ENCODE measurements at places on chromosomes 5 and 9.
A peak's percentile ranks its signal among the peaks of the same experiment; 100 is the strongest.

DNA sequence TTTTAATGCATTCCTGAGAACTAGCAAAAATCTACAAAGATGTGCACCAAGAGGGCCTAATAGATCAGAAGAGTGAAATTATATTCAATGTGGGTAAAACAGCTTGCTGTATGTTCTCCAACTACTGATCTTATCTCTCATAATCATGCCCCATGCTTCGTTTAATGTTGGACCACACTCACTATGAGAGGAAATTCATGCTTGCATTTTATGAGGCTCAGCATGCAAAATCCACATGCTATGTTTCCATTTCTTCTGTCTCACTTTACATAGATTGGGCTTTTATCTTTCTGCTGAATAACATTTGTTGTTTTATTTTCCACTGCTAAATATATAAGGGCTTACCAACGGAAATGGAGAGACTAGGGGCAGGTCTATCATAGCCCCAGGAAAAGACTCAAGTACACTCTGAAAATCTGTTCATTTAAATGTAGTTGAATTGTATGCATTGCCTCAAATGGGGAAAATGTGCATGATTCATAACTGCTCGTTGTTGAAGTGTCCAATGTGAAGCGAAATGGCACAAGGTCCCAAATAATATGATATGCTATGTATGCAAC lies 474.2 kb downstream of the EFNA5 start:
- no peak for DNase-seq

DNA sequence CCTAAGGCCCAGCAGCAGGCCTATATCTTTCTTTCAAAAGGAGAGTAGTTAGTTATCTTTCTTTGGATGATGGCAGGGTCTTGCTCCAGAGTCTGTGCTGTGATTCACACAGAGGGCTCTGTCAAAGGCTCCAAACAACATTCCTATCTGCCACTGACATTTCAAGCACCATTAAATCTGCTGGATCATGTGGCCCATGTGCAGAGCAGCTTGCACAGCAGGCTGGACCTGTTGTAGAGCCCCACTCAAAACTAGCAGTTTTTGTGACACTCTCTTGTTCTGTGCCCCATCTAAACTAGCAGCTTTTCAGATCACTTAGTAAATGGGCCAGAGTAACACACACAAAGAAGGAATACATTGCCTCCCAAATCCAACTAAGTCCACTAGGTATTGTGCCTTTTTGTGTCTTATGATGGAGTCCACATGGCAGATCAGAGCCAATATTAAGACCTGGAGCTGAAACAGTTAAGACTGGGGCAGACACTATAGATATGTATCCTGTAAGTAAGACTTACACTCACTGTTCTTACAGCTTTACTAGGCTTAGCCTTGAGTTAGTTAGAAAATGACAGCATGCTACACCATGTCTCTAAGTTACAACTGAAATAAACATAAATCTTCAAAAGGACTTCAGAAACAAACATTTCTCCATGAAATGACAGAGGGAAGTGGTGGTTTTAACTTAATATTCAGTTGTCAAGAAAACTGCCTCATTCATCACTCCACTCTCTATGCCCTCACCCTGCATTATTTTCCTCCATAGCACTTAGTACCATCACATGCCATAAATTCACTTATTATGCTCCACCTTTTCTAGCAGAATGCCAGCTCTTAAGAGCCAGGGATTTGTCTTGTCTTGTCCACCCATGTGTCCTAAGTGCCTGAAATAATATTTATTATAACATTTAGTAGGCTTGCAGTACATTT lies 400.9 kb downstream of the RAB3C start:
- DNase-seq: peak; percentile 26

DNA sequence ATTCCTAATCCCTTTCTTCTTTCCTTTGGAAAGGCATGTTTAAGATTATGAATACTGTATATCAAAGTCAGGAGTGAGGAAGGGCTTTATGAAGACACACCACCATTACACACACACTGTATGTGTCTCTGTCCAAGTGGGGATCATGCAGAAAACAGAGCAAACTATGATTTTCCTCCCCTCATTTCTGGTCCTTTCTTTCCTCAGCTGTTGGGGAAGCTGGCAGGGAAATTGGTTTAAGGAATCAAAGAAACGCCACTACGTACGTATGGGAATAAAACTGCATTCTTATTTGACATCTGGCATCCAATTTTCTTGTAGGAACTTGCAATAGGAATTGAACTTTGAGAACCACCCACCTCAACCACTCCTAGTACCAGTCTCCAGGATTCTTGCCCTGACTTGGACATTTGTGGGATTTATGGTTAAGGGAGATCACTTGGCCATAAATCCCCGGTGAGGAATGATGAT lies 125.8 kb downstream of the PDE4D start:
- DNase-seq: no peak

DNA sequence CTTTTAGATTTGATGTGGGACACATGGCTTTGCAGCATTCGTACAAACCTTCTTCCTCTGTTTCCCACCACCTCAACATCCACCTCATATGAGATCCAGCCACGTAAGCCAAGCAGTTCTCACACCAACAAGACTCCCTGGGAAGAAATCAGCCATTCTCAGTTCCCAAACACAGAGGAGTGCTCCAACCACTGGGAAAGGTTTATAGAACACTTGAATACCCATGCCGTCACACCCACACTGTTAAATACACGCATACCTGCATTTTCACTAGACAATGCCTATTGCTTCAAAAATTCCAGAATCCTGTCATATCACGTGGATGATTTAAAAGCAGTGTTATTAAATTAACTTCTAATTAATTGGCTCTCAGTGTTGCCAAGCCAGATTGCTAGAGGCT lies 347.3 kb downstream of the ENC1 start:
- no peak for DNase-seq

GRCh38 chr5:126433701-126434100 lies 10.5 kb downstream of the GRAMD2B start:
- DNase-seq: peak; percentile 89

GRCh38 chr5:138469540-138470321 lies 4.5 kb downstream of the EGR1 start:
- DNase-seq: peak; percentile 84

DNA sequence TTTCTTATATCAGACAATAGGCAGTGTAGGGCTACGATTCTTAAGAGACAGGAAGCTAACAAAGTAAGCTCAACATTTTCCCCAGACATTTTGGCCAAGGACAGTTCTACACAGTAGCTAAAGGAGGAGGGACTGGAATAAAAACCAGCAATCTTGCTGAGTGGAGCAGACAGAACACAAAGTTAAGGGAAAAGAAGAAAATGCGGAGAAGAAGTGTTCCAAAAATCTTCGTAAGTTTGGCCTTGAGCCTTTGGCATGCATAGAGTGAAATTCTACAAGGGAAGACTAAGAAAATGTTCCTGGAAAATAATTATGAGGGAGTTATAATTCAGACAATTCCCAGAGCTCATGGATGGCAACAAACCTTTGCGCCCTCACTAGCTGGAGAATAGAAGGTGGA lies 748.0 kb upstream of the CTNND2 start:
- no peak for DNase-seq

- no peak for DNase-seq
Measured at GRCh38 chr5:149770236-149770635, 40.1 kb downstream of the PPARGC1B start.

- peak; percentile 62 for DNase-seq
Measured at GRCh38 chr9:78786794-78787193, 489.9 kb downstream of the PSAT1 start.

DNA sequence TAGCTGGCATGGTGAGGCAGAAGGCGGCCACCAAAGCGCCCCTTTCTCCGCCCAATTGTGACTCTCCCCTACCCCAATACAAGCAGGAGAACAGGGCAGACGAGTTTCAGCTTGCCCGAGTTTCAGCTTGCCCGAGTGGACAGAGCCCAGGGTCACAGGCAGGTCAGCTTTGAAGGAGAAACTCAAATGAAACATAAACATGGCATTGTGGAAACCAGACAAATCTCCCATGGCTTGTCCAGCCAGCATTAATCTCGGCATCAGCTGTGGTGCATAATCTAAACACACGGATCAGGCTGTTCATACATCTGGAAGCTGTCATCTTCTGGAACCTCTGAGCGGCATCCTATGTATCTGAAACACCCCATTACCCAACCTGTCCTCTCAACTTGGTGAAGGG lies 16.9 kb downstream of the PTCH1 start:
- DNase-seq: no peak

- DNase-seq: peak; percentile 73
Measured at GRCh38 chr9:114108016-114108833, 9.1 kb upstream of the KIF12 start.

- no peak for DNase-seq
Measured at GRCh38 chr5:90777959-90778358, 219.4 kb downstream of the ADGRV1 start.

DNA sequence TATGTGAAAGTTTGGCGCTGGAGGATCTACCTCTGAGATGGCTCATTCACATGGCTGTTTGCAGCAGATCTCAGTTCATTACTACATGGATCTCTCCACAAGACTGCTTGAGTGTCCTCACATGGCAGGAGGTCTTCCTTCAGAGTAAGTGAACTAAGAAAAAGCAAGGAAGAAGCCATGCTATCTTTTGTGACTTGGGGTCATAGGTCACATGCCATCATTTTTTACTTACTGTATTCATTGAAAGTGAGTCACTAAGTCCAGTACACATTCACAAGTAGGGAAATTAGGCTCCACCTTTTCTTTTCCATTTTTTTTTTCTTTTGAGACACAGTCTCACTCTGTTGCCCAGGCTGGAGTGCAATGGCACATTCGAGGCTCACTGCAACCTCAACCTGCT lies 8.7 kb upstream of the CDKN2AIPNL start:
- DNase-seq: no peak

GRCh38 chr5:17240487-17240886 lies 23.1 kb downstream of the BASP1 start:
- DNase-seq: no peak

- DNase-seq: no peak
Measured at GRCh38 chr5:42499016-42499415, 75.8 kb downstream of the GHR start.

DNA sequence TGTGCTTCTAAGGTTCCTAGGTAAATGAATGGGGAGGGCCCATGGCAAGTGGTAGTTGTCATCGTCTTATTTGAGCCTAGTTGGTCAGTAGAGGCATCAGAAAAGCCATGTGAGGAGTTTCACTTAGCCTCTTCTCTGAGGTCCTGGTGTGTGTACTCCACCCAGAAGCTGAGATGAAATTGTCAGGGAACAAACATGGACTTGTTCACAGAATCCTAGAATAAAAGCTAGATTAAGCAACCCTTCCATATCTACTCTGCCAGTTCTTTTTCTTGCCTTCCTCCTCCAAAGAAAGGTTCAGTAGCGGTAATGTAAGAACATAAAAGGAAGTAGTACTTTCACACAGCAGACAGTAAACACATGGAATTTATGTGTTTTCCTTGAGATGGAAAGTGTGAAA lies 70.4 kb downstream of the ARHGAP26 start:
- no peak for DNase-seq

GRCh38 chr5:3430691-3431090 lies 164.9 kb upstream of the IRX1 start:
- DNase-seq: no peak

DNA sequence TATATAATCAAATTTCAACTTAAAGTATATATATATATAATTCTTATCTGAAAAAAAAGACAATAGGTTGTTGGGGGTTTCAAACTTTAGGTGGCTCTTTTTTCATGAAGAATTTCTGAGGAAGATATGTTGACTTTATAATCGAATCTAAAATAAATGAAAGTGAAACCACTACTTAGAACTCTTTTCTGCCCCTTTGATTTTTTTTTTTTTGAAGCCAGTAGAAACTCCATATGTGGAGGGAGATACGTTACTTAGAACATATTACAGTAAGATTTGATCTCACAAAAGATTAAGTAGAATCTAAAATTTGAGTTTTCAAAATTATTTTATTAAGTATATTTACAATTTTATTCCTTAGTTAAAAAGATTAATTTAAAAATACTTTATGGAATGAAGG lies 96.9 kb downstream of the ATG10 start:
- DNase-seq: no peak

DNA sequence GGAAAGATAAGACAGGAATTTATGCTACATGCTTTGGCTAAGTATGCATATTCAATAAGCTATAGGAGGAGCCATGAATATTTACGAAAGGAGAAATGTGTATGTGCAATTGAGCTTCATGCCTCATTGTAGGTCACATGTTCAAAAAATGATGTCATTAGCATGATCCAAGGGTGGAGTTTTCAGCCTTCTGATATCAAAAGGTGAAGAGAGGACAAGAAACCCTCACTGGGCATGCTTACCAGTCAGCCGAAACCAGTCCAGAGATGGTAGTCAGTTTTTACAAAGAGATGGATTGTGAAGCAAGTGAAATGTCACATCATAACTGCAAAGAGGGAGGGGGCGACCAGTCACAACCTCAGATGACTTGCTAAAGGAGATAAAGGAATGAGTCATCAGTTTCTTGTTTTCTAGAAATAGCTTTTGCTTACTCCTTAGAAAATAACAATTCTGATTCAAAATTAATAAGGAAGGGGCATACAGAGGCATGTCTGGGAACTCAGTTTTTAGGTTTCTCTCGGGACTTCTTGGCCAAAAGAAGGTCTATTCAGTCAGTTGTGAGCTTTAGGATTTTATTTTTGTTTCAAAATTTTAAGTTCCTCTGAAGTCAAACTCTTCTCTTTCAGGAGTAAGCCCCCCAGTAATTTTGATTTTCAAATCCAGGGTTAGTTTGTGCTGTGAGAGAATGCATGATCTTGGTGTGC lies 1067.8 kb upstream of the EDIL3 start:
- DNase-seq: no peak

GRCh38 chr5:67168069-67168468 lies 28.5 kb downstream of the CD180 start:
- no peak for DNase-seq

- no peak for DNase-seq
Measured at GRCh38 chr5:170429014-170429413, 39.8 kb upstream of the KCNMB1 start.

DNA sequence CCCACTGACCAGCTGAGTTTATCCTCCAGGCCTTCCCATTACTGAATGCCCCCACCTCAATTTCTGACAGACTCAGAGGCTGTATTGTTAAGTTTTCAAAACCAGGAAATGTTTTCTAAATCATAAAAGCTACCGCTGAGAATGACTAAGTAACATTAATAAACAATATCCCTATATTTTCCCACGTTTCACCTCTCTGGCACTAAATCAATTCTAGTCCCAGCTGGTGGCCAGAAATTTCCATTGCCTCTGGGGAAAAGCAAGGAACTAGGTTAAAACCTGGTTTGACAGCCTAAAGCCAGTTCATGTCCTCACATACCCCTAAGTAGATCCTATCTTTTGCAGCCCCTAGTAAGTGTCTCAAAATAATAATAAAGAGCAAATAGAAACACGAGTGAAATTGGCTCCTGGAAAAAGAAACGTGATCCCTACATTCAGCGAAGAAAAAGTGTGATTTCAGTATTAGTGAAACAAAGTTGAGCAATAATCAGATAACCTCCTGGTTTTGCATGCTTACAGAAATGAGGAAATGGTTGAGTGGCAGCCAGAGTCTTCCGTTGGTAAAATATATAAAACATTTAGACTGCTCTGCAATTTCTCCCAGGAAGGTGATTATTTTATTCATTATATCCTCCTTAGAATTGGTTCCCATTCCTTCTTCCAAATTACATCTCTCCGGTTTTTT lies 110.9 kb downstream of the ESM1 start:
- no peak for DNase-seq
